Stimulated activated CD4-positive, alpha-beta T cell treated with anti-CD3 and anti-CD28 coated beads, Interleukin-1b, Interleukin-23, amount 100 ng/mL, for 1 hour (primary cell): ENCODE measurements at places on chromosomes 5 and 9.

- DNase-seq: no peak
Observed at GRCh38 chr9:124960409-124960752, 19.5 kb upstream of the GOLGA1 start.

DNA sequence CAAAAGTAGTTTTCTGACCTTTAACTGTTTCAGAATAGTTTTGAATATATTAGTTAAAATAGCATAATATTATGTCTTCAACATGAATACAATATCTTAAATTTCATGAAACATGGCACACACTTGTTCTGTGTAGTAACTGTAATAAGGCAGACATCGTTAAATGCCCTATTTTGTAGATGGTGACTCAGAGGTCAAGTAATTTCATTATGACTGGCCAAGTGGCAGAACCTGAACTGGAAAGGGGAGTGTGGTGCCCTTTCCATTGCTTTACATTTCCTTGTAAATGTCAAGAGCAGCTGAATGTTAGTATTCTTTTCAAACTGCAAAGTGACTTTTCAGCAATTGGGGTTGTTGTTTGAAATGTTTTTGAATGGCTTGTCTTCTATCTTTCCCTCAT is 201.2 kb upstream of the CDKN2B start:
- DNase-seq: no peak

- DNase-seq: no peak
Observed at GRCh38 chr5:115306011-115306536, 9.6 kb upstream of the CCDC112 start.

DNA sequence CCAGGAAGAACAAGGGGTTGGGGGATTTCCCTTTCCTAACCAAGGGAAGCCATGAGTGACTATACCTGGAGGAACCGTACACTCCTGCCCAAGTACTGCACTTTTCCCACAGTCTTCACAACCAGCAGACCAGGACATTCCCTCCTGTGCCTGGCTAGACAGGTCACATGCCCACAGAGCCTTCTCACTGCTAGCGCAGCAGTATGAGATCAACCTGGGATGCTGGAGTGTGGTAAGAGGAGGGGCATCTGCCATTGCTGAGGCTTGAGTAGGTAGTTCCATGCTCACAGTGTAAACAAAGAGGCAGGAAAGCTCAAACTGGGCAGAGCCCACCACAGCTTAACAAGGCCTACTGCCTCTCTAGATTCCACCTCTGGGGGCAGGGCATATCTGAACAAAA is 35.9 kb downstream of the SAXO1 start:
- no peak for DNase-seq

GRCh38 chr9:78462611-78463010 is 165.7 kb downstream of the PSAT1 start:
- no peak for DNase-seq

- DNase-seq: no peak
Observed at GRCh38 chr5:79800979-79801827, 111.6 kb downstream of the CMYA5 start.

- DNase-seq: no peak
Observed at GRCh38 chr5:90119531-90119971, 290.0 kb downstream of the CETN3 start.

- DNase-seq: no peak
Observed at GRCh38 chr9:72947984-72948465, 4.8 kb downstream of the ALDH1A1 start.

- no peak for DNase-seq
Observed at GRCh38 chr9:110476251-110476650, 103.3 kb downstream of the SVEP1 start.

- DNase-seq: no peak
Observed at GRCh38 chr9:136347472-136348256, 15.9 kb downstream of the DNLZ start.

DNA sequence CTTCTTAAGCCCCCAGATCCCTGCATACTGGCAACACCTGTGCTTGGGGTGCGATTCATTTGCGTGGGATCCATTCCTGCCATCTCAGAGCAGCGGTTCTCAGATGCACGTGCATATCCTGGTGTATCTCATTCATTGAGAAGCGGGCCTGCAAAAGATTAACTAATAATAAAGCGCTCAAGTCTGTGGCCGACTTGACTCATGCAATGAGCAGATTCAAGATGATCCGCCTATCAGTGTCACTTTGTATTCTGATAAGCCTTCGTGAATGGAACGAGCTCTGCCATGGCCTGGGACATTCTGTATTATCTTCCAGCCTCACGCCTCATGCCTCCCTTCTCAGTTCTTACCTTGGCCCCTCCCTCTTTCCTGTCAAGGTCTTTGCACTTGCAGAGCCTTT is 22.3 kb downstream of the C1QTNF2 start:
- DNase-seq: no peak

DNA sequence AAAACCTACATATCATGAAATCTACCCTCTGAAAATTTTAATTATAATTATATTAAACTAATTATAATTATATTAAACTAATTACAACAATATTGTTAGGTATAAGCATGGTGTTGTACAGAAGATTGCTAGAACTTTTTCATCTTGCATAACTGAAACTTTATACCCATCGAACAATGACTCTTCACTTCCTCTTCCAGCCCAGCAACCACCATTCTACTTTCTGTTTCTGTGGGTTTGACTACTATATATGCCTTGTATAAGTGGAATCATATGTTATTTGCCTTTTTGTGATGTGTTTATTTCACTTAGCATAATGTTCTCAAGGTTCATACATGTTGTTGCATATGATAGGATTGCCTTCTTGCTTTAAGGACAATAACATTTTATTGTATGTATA is 274.2 kb upstream of the CCNH start:
- DNase-seq: no peak

DNA sequence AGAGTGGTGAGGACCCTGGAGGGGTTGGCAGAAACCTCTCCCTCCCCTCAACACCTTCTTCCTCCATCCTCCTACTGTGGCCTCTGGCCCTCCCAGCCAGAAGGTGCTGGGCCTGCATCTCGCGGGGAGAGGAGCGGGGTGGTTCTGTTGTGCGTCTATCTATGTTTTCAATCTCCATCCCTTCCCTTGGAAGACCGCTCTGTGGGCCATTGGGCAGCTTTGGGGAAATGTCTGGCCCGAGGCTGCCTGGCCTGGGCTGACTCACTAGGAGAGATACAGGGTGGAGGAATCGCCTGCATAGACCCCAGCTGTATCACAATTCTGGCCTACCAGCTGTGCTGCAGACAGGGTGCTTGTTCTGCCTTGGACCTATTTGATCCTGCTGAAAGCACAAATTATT is 48.4 kb upstream of the DAB2IP start:
- no peak for DNase-seq

DNA sequence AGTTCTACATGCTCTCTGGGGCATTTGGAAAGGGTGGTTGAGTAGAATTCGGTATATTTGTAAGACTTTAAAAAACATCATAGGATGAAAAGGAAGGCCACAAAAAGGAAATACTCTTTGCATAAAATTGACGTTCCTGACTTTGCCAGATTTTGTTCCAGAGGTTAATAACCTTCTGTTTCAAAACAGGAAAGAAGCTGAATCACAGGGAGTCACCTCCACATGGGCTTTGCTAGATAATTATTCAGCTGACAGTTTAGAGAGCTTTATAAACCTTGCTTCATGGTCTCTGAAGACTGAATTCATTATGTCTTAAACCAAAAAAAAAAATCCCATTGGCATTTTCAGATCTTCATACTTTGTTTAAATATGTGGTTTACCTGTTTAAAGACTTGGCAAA is 203.7 kb downstream of the SEMA6A start:
- DNase-seq: no peak

GRCh38 chr5:151671950-151672349 is 14.8 kb downstream of the SPARC start:
- no peak for DNase-seq

- no peak for DNase-seq
Observed at GRCh38 chr9:96450613-96451528, 902 bp downstream of the HABP4 start.

DNA sequence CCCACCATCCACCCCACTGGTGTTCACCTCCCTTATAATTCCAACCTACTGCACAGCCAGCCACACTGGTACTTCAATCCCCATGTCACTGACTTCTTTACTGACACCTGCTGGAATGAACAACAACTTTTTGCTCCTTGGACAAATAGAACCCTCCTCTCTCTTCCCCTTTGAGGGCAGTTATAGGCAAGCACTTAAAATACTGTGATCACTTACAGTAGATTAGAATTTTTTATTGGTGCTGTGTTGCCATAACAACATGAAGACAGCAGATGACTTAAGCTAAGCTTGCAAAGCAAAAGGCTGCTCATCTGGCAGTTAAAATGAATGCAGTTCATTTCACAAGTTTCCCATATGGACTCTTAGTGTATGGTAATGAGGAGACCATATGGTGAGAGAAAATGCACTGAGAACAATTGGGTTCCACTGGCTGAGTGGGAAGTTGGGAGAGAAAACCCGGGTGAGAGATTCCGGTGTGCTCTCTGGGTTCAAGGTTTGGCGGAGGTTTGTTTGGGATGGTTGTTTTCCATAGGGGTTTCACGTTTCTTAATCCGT is 374.3 kb downstream of the EBF1 start:
- DNase-seq: no peak

DNA sequence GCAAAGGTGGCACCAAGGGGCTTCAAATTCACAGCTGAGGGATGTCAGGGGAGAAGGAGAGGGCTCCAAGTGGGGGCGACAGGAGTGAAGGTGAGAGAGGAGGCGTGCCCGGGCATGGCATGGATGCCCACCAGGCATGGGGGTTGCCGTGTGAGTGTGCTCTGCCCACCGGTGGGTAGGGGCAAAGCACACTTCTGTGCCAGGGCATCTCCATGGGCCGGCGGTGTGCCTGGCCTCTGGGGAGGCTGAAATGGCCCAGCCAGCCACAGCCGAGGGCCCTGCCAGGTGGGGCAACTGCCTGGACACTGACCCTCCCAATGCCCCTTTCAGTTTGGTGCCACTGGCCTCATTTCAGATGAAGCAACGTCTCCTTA is 14.0 kb upstream of the RNU6ATAC start:
- no peak for DNase-seq

GRCh38 chr9:124197177-124198095 is 60.3 kb upstream of the NEK6 start:
- DNase-seq: no peak

GRCh38 chr5:32155211-32155610 is 18.9 kb downstream of the GOLPH3 start:
- DNase-seq: no peak
